ENCODE measurements at places on chromosomes 11 and 22.

GRCh38 chr11:47391077-47391583 lies 12.8 kb upstream of the SPI1 start:
- no peak for DNase-seq

GRCh38 chr11:35717520-35717919 lies 54.9 kb downstream of the TRIM44 start:
- DNase-seq, result no peak

DNA sequence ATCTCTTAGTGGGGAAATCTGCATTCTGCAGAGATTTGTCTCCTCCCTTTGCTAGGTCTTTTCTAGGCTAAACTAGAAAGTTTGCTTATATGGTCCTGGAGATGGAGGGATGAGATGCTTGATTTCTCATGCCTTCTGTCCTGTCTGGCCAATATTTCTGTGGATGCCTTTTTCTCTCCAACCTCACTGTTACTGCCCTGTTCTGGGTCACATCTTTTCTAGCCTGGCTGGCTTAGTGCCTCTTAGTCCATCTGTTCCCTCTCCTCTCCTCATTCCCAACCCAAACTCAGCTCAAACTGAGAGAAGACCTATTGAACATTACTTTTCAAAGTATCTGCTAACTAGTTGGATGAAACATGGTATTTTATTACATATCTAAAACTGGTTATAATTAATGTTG lies 62.0 kb downstream of the RRM1 start:
- DNase-seq, result no peak

GRCh38 chr11:122717264-122717867 lies 61.8 kb downstream of the UBASH3B start:
- DNase-seq, result no peak

DNA sequence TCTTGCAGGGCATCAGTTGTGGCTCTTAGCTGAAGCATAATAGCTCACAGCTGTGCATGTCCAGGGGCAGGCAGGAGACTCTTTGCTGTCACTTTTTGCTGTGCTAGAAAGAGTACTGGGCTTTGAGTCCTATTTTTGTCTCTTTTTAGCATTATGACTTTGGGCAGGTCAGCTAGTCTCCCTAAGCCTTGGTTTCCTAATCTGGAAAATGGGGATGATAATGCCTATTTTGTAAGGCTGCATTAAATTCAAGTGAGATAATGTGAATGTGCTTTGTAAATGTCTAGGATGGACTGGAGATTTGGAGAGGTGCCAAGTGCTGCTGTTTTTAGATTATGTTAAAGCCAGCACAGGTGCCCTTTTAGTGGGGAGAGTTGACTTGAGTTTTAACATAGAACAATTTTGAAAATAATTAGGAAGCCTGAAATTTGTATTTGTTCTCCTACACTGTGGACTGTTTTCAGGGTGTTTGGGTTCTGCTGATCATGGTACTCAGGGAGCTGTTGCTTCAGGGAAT lies 19.1 kb downstream of the CABIN1 start:
- DNase-seq, result no peak

DNA sequence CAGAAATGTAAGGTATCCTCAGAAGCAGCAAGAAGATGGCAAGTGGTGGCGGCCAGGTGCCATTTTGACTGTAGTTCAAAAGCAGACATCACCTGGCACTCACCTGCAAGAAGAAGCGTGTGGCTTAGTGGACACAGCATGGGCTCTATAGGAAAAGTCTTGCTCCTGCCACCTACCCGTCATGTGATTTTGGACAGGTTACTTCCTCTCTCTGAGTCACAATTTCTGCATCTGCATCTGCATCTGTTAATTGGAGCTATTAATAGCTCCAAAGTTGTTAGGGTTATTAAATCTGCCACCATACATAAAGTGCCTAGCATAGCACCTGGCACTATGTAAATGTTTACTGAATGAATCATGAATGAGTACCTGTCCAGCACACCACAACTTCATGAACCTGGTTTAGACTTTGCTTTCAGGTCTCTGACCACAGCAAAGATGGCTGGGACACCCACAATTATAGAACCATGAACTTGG lies 16.8 kb downstream of the RAB30 start:
- no peak for DNase-seq

DNA sequence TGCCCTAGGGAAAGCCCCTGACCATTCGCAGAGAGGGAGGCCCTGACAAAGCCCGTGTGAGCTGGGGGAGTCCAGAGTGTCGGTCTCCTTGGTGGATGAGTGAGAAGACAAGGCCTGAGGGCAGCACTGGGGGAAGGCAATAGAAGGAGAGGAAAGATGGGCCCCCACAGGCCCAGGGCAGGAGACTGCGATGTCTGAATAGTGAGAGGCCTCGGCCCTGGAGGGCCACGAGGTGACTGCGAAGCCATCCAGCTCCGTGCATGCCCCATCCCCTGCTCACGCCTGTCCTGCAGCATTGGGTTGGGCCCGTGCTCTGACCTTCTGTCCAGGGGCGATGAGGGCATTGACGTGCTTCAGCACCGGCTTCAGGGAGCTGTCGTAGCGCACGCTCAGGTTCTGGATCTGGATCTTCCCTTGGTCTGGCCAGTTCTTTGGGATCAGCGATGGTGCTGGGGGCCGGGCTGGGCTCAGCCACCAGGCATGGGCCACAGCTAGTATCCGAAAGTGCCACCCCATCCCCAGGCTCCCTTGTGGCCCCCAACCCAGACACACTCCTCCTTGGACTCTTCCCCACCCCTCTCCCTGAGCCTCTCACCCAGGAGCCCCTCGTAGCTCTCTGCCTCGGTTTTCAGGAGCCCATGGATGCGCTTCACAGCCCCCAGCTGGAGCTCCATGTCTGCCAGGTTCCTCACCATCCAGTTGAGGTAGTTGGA lies 8.3 kb upstream of the KCNJ11 start:
- DNase-seq, result no peak

GRCh38 chr11:116873381-116873780 lies 36.0 kb upstream of the APOA1 start:
- DNase-seq, result no peak

DNA sequence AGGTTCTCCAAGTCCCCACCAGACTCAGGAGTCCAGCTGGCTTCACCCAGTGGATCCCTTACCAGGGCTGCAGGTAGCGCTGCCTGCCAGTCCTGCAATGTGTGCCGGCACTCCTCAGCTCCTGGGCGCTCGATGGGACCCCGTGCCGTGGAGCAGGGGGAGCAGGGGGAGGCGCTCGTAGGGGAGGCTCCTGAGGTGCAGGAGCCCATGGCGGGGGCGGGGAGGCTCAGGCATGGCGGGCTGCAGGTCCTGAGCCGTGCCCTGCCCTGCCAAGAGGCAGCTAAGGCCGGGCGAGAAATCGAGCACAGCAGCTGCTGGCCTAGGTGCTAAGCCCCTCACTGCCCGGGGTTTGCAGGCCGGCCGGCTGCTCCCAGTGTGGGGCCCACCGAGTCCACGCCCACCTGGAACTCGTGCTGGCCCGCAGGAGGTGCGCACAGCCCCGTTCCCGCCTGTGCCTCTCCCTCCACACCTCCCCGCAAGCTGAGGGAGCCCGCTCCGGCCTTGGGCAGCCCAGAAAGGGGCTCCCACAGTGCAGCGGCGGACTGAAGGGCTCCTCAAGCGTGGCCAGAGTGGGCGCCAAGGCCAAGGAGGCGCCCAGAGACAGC lies 792.9 kb upstream of the CCDC179 start:
- DNase-seq, result no peak

GRCh38 chr11:35349897-35350296 lies 69.5 kb downstream of the SLC1A2 start:
- DNase-seq, result no peak

GRCh38 chr11:134652586-134653255 lies 240.7 kb upstream of the B3GAT1 start:
- DNase-seq, result no peak

GRCh38 chr22:44398856-44399837 lies 86.4 kb upstream of the SHISAL1 start:
- DNase-seq, result no peak
